ENCODE measurements at places on chromosomes 1 and 21. TPM values are rescaled to one million over a fixed set of nuclear protein-coding genes. Genes with fewer than 3 reads are reported as not detected.

Gene PRKACB
- 28.8 TPM for total RNA-seq

Gene COL9A2
- 1.5 TPM for total RNA-seq

Gene PEF1
- 100 TPM for total RNA-seq

Gene PRDM2
- 9.6 TPM for total RNA-seq

Gene EPHB2
- total RNA-seq, result 12.2 TPM

Gene KDF1
- not detected for total RNA-seq

Gene TRIM46
- total RNA-seq, result 5.2 TPM

Gene MROH9
- 0.39 TPM for total RNA-seq

Gene FOXD3
- total RNA-seq, result not detected

Gene CLEC20A
- not detected for total RNA-seq

Gene SPAG17
- total RNA-seq, result not detected

Gene SPTA1
- total RNA-seq, result under 0.01 TPM

Gene GSTM5
- 4.1 TPM for total RNA-seq

Gene DPH5
- total RNA-seq, result 22.4 TPM

Gene KRTAP6-1
- not detected for total RNA-seq

Gene KCNH1
- 8.9 TPM for total RNA-seq

Gene FCER1A
- total RNA-seq, result not detected

Gene PGBD5
- total RNA-seq, result 0.20 TPM

Gene UBL4B
- total RNA-seq, result not detected

Gene LRRC39
- 0.56 TPM for total RNA-seq

Gene KIAA1614
- 8.8 TPM for total RNA-seq

Gene CATSPERE
- 0.73 TPM for total RNA-seq

Gene FCRL3
- total RNA-seq, result not detected

Gene ANGPTL3
- not detected for total RNA-seq

Gene ARHGAP30
- not detected for total RNA-seq

Gene HORMAD1
- not detected for total RNA-seq

Gene ERG
- total RNA-seq, result 26.9 TPM

Gene E2F2
- total RNA-seq, result 0.39 TPM

Gene TRMT1L
- total RNA-seq, result 42.3 TPM

Gene RHOU
- 0.91 TPM for total RNA-seq

Gene SYNC
- 44.2 TPM for total RNA-seq
